Activated naive CD4-positive, alpha-beta T cell (primary cell): ENCODE measurements at places on chromosomes 1 and 21.

DNA sequence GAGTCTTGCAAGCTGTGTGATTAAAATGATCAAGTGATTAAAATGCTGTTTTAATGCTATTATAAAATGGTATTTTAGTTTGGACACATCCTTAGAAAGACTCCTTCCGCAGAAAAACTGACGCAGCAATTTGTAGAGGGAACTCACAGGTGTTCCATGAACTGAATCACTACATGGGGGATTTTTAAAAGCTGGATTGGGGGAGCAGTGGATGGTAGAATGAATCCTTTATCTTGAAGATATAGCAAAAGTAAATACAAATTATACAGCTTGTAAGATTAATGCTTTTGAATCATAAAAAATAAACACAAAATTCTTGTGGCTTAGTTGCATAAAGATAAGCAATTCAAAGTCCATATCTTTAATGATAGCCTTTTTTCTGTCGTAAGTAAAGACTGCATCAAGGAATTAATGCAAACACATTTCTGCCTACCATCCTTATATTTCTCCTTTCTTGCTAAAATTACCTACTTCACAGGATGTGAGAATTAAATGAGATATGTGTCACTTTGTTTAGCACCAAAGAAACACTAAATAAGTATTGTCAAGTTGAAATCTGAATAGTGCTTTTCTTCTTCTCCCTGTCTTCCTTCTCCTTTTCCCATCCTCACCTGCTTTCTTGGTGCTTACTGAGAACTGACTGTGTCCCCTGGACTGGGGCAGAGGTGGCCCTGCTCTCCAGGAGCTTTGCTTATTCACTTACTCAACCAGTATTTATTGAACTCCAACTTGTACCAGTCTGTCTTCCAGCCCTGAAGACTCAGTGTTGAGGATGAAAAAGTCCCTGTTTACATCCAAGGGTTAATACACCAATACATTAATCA, 61.5 kb upstream of the F3 start:
- no peak for DNase-seq

DNA sequence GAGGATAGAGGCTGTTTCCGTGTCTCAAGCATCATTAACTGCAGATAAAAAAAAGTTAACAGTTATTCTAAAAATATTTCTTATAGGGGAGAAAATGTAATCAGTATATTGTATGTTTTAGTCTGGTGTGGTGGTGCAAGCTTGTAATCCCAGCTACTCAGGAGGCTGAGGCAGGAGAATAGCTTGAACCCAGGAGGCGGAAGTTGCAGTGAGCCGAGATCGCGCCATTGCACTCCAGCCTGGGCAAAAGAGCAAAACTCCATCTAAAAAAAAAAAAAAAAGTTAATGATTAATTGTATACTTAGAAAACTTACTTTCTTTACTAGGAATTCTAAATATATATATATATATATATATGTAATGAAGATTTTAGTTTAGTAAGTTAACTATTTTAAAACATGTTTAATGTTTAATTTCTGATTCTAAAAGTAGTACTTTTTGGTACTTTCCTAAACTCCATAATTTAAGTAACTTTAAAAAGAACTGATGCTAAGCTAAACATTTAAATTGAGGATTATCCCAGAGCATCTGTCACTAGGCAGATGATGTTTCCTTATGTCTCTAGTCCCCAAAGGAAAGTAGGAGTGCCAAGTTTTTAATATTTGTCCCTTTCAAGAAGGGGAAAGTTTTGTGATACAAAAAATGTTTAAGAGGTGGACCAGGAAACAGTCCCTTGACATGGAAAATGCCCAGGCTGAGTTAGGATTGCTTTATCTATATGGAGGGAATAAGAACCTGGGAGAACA, 66.3 kb downstream of the DYRK1A start:
- DNase-seq: no peak

DNA sequence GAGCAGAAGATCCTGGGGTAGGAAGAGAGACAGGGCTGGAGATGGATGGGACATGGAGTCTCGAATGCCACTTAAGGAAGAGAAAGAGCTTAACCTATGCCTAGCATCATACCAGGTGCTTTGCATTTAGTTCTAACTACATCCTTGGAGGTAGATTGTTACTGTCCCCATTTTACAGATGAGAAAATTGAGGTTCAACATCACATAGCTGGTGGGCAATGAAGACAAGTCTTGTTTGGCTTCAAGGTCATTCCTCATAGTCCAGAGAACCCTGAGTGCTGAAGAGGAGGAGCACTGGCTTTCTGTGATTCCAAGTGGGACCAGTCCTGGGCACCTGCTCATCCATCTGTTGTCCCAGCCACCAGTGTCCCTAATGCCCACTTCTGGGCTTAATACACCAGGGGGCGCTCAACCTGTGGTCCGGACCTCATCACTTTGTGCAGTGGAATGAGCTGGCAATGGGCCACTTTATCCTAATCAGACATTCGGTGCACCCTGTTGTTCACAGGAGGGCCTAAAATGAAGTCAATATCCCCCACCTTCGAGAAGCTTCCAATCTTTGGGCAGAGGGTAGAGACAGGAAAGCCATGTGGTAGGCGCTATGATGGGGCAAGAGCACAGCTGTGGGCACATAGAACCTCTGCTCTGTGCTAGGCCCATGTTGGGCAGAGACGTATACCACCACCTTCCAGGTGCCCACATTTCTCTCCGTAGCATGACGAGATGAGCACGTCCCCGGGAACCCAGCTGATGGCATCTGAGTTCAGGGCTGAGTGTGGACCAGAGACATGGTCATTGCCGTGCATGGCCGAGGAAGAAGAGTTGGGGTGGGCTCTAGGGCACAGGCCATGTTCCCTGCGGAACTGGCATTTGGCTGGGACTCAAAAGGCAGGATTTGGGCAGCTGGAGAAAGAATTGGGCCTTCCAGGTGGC, 9.2 kb downstream of the RPS6KA1 start:
- no peak for DNase-seq

DNA sequence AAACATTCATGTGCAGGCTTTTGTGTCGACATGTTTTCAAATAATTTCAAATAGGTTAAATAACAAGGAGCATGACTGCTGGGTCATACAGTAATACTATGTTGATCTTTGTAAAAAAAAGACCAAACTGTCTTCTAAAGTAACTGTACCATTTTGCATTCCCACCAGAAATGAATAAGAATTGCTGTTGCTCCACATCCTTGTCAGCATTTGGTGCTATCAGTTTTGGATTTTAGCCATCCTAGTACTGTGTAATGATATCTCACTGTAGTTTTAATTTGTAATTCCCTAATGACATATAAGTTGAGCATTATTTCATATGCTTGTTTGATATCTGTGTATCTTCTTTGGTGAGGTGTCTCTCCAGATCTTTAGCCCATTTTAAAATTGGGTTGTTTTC, 11.6 kb downstream of the UROD start:
- DNase-seq: no peak

- DNase-seq: no peak
These were observed 1.9 kb downstream of the TNFAIP8L2 start for GRCh38 chr1:151158326-151158725.

DNA sequence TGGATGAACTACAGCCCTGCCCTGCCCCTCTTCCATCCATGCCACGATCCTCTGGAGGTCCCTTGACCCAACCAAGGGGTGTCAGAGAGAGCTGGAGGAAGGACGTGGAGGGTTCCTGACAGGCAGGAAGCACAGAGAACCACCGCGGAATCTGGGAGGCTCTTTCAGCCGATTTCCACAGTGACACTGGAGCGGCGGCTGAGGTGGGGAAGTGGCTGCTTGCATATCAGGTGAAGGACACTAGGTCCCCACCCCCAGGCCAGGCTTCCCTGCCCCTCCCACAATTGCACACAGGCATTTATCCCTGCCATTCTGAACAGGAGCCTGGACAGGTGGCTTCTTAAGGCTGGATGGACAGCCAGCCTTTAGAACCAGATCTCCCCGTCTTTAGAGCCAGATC, 17.5 kb downstream of the LRRC71 start:
- DNase-seq: no peak

GRCh38 chr1:224447251-224447650, 12.7 kb upstream of the WDR26 start:
- no peak for DNase-seq

DNA sequence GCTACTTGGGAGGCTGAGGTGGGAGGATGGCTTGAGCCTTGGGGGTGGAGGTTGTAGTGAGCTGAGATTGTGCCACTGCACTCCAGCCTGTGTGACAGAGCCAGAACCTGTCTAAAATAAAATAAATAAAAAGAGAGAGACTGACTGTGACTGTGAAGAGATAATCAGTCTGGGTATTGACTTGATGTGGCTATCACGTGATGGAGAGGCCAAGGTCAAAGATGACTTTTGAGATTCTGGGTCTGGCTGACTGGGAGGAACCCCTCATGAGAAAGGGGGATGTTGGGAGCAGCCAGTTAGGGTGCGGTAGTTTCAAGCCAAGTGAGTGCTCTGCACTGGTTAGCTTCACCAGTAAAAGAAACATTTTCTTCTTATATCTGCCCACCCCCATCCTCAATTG, 66.8 kb downstream of the CDC14A start:
- DNase-seq: no peak
